Bronchial epithelial cell (primary cell): ENCODE measurements at places on chromosomes 16 and 17. TPM values are rescaled to one million over a fixed set of nuclear protein-coding genes. Genes with fewer than 3 reads are reported as not detected.

- DNase-seq, result no peak
Measured at GRCh38 chr17:44988044-44988942, 20.2 kb upstream of the C1QL1 start.

Gene RPRML
- total RNA-seq, result not detected in 2 replicates

DNA sequence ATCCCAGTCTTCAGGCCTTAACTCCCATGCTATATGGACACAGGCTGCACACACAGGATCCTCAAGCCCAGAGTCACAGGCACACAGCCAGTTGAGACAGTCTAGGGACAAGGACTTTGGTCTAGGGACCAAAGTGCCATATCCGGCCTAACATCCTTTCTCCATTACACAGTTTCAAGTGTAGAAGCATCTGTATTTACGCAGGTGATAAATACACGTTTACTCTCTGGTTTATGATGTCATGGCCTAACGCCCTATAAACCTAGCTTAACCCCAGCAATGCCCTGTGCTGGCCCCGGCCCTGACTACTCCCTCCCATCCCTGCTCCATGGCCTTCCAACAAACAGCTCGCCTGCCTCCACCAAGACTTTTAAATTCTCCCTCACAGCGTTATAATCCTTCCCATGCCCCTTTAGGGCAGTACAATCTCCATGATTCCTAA, 17.1 kb downstream of the CUEDC1 start:
- no peak for DNase-seq

GRCh38 chr16:30515275-30515674, 11.1 kb downstream of the ZNF768 start:
- no peak for DNase-seq

DNA sequence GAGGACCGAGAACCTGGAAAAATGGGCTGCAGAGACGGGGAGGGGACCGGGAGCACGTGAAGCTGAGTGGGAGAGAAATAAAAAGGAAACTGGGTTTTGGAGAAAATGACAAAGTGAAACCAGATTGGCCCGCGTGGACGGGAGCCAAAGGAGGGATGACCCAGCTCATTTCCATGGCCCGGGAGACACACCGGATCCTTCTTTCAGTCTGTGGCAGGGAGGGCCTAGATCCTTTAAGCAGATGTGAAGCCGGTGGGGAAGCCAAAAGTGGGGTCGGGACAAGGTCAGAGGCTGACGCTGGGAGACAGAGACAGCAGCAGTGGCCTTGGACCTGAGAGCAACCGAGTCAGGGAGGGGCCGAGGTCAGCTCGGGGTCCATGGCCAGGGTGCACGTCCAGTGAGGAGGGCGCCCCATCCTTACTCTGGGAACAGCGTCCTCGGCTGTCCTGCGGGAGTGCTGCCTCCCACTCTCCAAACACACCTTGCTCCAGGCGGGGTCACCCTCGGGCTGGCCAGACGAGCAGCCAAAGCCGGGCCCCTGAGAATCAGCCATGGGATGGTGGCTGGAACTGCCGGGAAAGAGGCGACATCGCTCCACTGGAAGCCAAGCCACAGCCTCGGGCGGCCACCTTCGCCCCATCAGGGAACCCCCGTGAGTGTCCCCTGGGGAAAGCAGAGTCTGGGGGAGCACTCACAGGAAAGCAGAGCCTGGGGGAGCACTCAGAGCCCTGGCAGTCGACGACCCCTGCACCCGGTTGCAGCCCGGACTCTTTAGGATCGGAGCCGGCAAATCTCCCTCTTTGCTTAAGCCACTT, 17.3 kb downstream of the CA5A start:
- no peak for DNase-seq

DNA sequence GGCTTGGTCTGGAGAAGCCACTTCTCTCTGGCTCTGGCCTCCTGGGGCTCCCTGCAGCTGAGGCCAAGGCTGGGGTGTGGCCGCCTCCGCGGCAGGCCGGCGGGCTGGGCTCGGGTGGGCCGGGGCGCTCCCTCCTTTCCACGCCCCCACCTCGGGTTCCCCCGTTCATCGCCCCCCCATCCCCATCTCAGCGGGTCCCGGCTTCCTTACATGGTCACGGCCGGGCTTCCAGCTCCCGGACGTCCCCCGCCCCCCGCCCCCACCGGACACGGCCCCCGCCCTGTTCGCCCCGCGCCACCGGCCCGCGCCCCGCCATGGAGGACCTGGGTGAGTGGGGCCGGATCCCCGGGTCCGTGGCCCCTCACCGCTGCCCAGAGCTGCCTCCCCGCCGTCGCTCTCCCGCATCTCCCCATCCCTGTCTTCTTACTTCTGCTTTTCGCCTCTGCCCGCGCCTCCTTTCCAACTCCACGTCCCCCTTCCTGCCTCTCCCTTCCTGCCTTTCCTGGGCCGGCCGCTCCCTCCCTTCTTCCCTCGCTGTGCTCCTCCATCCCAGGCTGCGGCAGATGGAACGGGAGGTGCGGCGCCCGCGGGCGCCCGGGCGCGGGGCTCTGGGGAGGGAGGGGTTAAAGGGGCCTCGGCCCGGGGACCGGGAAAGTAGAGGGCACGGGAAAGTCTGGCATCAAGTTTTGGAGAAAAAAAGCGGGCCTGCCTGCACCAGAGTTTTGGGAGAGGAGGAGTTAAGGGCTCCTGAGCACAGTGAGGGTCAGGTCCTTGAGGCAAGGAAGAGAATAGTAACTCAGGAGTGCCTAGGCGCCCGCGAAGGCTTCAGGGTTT, at the start of gene TGFB1I1:
TGFB1I1 (plus strand) TSS at position 278 of the 834 bp plus-strand sequence; CDS start at position 315, 37 bp downstream.
- DNase-seq, result peak; percentile 32

GRCh38 chr17:10041916-10042588, 137.0 kb upstream of the RCVRN start:
- no peak for DNase-seq

Gene KRT222
- not detected in 2 replicates for total RNA-seq

Gene NAGS
- total RNA-seq, result 17.8 and 25.3 TPM in 2 replicates

Gene ERN2
- total RNA-seq, result 0.26 and 2.2 TPM in 2 replicates

Gene SLX4
- 1.3 and 2.4 TPM in 2 replicates for total RNA-seq

DNA sequence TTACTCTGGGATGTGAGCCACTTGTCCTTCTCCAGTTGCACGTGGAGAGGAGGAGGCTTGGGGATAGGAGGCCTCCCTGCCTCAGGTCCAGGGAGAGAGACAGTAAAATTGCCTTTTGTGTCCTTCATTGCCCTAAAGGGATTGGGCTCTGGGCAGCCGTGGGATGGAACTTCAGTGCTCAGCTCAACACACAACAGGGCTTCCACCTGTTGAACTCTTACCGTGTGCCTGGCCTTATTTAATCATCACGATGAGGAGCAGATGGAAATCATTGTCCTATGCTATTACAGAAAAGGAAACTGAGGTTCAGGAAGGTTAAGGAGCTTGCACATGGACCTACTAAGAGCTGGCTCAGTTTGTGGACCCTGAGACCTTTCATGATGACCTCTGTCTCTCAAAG, 92.4 kb upstream of the CDC42EP4 start:
- no peak for DNase-seq

GRCh38 chr17:32783602-32784001, 93.3 kb downstream of the MYO1D start:
- DNase-seq, result peak; percentile 80

Gene TP53TG3B
- total RNA-seq, result not detected in 2 replicates

Gene CFAP20
- total RNA-seq, result 30.3 and 31.4 TPM in 2 replicates

GRCh38 chr16:67270931-67271338, 8.4 kb upstream of the PLEKHG4 start:
- DNase-seq, result no peak

Gene MAPK8IP3
- total RNA-seq, result 24.5 and 28.7 TPM in 2 replicates

DNA sequence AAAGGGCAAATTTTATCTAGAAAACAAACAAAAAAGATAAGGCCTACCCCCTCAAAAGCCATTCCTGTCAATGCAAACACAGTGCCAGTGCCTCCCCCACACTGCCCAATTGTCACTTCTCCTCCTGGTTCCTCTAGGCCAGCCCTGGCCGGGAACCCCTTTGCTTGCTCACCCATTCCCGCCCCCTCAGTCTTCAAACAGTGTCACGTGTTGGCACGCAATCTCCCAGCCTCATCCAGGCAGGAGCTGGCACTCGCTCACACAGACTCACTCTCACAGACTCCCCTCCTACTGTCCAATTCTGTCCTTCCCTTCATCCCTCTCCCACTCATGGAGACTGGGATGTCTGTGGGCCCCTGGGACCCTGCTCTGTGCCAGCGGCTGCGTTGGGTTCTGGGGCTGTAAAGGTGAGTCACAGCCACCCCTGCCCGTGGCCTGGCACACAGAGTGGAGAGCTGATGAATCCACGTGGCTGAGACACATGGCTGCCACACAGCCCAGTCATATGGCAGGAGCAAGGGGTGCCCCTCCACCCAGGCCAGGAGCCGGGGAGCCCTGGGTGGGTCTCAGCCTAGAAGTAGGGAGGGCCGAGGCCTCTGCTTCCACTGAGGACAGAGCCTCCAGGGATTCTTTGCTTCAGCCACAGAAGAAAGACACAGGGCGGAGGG, 54.8 kb downstream of the VAC14 start:
- peak; percentile 82 for DNase-seq

Gene FBXL19
- total RNA-seq, result 7.9 and 10.0 TPM in 2 replicates

Gene C1QTNF8
- total RNA-seq, result not detected in 2 replicates

- no peak for DNase-seq
Measured at GRCh38 chr17:48626245-48627117, at the start of gene HOXB9. Gene HOXB9, minus strand, starts transcription at chr17:48626358. Its CDS starts 89 bp downstream, at chr17:48626269.

Gene PDILT
- not detected in 2 replicates for total RNA-seq

Gene SOCS1
- total RNA-seq, result 0.77 and 0.79 TPM in 2 replicates

DNA sequence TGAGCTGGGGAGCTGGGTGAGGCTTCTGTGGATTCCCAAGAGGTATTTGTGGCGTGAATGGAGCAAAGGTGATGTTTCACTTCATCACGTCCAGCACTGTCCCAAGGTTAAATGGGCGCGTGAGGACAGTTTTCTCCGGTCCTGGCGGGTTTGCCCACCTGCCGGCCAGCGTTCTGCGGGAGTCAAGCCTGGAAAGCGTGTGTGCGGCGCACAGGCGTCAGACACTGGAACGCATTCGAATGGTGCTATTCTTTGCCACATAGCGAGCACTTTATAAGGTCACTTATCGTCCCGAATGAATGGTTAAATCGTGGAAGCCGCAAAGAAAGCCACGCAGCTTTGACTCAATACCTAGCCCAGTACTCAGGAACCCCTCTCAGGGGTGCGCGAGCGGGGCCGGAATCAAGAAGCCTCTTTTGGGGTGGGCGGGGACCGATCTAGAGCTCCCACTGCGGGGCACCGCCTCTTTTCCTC, 446 bp upstream of the PSMD11 start:
- no peak for DNase-seq

DNA sequence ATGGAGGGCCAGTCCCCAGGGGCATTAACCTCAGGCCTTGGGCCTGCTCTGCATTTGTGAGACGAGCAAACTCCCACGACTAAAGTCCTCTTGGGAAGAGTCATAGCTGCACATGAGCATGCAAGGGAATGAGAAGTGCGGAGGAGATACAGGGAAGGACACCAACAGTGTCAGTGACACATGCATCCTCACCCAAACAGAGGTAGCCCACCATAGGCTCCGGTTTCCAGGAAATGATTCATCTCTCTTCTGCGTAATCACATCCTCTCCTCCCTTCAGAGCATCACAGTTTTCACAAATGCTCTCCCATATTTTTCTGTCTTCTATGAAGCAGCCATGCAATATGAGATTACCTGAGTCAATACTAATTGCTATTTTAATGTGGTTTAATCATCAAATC, 725.7 kb upstream of the GOT2 start:
- DNase-seq, result no peak
